Memory B cell (primary cell): ENCODE measurements at places on chromosomes 1 and 21.

DNA sequence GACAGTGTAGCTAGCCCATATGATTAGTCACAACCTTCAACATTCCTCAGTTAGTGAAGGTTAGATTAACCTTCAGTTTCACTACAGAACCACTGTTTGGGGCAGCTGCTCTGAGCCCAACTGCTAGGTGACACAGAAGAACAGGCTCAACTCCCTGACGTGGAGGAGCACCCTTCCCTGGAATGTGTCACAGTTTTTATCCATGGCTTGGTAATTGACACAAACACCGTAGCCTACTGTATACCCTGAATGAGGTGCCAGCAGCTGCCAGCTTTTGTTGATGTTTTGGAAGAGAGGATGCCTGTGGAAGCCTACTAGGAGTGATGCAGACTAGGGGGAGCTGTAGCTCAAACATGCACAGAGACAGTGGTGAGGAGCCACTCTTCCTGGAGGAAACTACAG, 56.6 kb upstream of the CR2 start:
- no peak for DNase-seq

- DNase-seq = no peak
Observed at GRCh38 chr1:17523321-17524041, 16.0 kb upstream of the ARHGEF10L start.

DNA sequence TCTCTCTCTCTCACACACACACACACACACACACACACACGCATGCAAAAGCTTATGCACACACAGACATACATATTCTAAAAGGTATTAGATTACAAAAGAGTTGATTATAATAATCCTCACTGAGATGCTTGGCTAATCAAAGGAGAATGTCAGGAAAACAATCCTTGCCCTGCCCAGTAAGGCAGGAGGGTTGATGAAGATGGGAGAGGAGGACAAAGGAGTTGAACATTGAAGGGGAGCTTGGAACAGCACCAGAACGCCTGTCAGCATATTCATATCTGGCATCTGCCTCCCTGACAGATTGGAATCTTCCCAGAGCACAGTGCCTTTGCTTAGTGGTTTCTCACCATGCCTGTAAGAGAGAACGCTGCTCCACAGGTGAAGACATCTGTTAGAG, 68.6 kb upstream of the PALMD start:
- DNase-seq = no peak

- DNase-seq = peak; percentile 20
Observed at GRCh38 chr1:44609412-44609767, 64.9 kb downstream of the TMEM53 start.

GRCh38 chr1:231603598-231604275, 22.9 kb upstream of the DISC1 start:
- peak; percentile 41 for DNase-seq

GRCh38 chr1:25958465-25958864, 39.4 kb downstream of the PAFAH2 start:
- DNase-seq = no peak

DNA sequence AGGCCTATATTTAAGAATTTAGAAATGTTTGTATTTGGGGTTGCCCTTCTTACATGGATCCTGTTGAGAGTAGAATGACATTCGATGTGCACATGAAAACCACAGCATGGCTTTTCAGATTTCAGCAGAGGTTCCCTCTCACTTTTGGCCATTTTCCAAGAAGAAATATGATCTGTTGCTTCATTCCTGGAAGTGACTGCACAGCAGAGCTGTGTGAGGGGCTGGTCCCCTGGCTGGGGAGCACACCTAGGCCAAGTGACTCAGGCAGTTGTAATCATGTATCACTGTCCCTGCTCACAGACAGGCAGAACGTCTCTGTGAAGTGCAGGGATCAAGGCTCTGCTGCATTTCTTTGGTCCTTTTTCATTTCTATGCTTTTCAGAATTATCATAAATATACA, 32.3 kb downstream of the AGT start:
- DNase-seq = no peak

DNA sequence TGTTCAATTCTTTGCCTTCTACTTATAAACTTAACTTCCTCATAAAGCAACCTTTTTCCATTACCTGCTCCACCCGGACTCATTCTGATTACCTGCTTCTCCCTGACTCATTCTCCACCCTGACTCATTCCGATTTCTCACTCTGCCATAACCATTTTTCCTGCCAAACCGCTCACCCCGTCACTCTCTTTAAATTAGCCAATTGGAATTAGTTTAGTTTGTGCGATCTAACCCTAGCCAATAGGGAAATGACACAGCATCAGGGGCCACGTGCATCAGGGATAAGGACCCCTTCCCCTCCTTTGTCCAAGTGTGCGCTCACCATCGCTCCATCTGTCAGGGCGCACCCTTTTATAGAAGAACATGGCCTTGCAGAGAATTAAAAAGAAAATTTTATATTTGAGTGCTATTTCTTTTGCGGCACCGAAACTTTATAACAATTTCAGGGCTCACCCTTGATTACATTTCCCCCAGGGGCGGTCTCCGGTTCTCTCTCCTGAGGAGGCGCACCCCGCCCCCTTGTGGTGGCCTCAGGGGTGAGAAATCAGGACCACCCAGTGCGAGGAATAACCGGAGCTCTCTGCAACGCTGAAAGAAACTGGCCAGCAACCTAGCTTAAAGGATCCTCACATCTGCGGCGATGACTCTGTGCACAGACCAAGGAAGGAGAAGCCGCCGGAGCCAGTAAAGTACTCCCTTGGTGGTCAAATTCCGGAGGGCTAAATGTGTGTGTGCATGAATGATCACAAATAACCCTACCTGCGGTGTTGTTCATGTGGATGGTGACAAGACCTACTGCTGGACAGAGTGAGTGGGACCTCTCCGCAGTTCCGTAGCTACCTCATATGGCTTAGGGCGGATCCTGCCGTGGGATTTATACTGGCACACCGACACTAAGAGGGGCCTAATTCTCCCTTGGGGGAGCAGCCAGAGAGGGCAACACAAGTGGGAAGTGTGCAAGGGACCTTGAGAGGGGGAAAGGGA, 30.3 kb upstream of the CBR3 start:
- peak; percentile 46 for DNase-seq

GRCh38 chr1:5223206-5223605, 568.8 kb downstream of the AJAP1 start:
- no peak for DNase-seq

DNA sequence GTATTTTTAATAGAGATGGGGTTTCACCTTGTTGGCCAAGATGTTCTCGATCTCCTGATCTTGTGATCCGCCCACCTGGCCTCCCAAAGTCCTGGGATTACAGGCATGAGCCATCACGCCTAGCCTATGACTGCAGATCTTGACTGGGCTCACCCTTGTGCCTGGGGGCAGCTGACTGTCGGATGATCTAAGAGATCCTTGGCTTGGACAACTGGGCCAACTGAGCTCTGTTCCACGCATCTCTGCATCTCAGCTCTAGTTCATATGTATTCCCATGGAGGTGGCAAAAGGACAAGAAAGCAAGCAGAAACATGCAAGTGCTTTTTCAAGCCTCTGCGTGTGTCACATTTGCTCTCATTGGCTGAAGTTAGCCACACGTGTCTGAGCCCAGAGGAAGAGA, 75.8 kb upstream of the SELENON start:
- DNase-seq = no peak

GRCh38 chr1:108560874-108561459, 1.1 kb downstream of the EEIG2 start:
- no peak for DNase-seq

DNA sequence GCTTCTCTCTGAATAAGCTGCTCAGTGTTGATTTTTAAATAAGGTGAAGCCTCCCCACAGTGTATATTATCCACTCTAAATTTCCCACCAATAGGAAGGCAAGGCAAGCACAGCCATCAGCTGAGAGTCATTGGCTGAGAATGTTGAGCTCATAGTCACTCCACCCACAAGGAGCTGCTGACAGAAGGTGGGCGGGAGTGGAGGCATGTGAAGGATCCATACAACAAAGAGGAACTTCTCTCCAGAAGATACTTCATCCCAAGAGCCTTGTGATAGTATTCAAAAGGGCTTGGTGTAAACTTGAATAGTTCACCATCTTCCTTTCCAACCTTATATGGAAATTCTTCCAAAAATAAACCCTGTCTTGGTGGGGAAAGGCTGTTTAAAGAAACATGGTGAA, 42.8 kb downstream of the SAMD13 start:
- DNase-seq = no peak

DNA sequence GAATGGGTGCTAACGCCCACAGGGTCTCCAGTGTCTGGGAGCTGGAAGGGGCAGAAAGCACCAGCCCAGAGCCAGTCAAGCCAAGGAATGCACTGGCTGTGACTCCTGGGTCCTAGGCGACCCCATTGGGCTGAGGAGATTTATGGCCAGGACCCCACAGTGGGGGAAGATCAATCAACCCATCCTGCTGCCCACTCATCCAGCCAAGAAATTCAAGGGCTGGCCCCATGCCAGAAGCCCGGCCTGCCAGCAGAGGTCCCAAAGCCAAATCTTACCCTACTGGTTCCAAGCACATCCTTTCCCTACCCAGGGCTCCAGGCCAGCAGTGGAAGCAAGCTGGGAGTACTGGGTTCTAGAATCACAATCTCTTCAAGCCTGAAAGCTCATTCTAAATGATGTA, 6.8 kb upstream of the PDZK1IP1 start:
- no peak for DNase-seq

DNA sequence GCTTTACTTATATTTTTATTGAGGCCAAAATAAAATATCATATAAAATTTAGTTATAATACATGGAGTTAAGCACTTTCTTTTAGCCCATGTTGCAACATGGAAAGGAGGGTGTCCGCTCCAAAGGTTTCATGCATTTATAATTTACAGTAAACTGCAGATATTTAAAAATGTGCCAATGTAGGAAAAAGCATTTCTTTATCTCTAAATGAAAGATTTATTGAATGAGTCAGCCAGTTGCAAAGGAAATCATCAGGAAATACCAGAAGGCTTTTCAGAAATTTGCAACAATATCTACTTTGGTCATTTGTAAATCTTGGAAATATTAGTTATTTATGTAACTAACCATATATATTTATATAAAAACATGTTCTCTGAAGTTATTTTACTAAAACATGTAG, 12.1 kb downstream of the ATP6V1G3 start:
- no peak for DNase-seq

GRCh38 chr1:156123356-156124196, 9.1 kb downstream of the LMNA start:
- no peak for DNase-seq

- DNase-seq = no peak
Observed at GRCh38 chr1:212158912-212159796, 123.6 kb downstream of the DTL start.

- DNase-seq = no peak
Observed at GRCh38 chr1:116826818-116827606, 72.8 kb downstream of the CD2 start.

DNA sequence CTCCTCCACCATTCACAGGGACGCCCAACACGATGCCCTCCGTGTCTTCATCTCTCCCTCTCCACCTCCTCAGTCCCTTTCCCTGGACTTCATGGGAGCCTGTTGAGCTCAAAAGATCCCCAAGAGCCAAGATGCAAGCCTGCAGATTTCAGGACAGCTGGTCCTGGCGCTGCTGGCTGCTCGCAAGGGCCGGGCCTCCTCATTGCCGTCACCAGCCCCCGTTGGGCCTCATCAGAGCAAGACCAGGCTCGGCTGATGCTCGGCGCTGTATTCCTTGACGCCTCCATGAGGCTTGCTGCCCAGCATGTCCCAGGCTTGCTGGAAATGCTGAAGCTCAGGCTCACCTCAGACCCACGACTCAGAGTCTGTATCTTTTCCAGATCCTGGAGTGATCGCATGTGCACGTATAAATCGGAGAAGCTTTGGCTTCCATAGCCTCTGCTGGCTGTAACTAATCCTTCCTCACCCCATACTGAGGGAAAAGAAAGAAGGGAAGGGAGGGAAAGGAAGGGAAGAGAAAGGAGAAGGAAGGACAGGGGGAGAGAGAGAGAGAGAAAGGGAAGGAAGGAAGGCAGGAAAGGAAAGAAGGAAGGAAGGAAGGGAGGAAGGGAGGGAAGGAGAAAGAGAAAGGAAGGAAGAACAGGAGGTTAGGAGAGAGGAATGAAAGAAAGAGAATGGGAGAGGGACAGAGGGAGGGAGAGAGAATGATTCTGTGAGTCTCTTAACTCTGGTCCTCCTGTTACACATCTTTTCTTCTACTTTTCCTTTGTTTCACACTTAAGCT, 94.6 kb downstream of the KCNJ15 start:
- no peak for DNase-seq

- DNase-seq = no peak
Observed at GRCh38 chr1:9510130-9510529, 29.1 kb upstream of the SLC25A33 start.

- DNase-seq = no peak
Observed at GRCh38 chr1:209797978-209798639, 7.8 kb downstream of the IRF6 start.

- no peak for DNase-seq
Observed at GRCh38 chr1:18452550-18452949, 28.2 kb upstream of the KLHDC7A start.

DNA sequence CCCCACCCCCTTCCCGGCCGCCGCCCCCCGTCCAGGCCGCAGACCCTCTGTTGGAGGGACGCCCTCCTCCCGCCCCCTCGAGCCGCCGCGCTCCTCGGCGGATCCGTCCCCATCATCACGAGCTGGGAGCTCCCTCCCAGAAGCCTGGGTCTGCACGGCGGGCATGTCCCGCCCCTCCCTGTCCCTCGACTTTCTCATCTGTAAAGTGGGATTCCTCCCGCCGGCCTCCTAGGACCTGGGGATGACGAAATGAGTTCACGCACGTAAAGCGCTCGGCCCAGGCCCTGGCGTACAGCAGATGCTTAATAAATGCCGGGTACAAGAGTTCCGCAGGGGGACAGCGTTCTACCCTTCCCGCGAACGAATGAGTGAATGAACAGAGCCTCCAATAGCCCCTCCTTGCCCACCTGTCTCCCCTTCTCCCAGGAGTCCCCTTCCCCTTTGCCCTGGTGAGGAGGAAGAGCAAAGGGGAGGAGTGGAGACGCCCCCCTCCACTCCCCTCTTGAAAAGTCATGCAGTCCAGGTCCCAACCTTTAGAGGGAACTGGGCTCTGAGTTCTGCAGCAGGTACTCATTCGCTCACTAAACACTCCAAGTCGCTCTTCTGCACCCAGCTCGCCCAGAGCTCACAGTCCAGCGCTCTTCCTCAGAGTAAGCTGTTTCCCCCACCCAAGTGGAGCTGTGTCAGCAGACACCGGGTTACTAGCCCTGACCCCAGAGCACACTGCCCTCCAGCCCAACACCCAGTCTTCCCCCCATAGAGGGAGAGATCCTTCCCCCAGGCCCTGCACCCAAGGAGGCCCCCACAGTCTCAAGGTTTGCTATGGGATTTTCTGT, 16.8 kb downstream of the RAP1GAP start:
- no peak for DNase-seq

GRCh38 chr1:61090546-61091202, 8.3 kb downstream of the NFIA start:
- no peak for DNase-seq

DNA sequence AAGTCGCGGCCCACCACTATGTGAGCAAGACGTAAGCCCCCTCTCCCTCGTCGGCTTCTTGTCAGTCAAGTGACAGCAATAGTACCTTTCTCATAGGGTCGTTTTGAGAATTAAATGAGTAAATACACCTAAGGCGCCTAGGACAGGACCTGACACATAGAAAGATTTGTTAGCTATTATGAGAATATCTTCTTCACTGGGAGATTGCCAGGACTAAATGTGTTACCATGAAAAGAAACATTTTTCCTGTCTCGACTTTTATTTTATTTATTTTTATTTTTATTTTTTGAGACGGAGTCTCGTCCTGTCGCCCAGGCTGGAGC, 798 bp downstream of the PMF1 start:
- no peak for DNase-seq
